Head of caudate nucleus (tissue), 42 donors: ENCODE measurements at places on chromosomes 3 and 15.

DNA sequence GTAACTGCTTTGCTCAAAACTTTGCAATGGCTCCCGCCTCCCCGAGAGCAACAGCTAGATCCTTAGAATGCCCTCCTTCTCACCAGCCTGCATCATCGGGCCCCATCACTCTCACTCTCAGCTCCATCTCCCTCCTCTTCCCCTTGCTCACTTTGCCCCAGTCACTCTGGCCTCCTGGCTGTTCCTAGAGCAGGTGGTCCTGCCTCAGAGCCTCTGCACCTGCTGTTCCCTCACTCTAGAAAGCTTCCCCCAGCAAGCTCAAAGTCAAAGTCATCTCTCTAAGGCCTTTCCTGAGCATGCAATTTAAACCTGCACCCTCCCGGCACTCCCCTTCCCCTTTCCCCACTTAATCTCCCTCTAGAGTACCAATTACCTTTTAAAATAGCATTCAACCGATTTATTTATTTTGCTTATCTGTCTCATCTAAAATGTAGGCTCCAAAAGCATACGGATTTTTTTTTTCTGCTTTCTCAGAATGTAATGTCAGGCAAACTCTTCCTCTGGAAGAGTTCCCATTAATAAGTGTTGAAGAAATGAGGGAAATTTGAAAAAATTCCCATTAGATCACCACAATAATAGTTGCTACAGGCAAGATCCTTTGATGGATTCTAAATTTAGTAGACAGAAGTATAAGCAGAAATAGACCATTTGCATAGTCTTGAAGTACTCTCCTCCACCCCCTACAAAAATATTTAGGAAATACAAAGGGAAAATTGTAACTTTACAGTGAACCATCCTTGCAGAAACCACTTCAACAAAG, 15.9 kb upstream of the HES1 start:
- no peak for DNase-seq

DNA sequence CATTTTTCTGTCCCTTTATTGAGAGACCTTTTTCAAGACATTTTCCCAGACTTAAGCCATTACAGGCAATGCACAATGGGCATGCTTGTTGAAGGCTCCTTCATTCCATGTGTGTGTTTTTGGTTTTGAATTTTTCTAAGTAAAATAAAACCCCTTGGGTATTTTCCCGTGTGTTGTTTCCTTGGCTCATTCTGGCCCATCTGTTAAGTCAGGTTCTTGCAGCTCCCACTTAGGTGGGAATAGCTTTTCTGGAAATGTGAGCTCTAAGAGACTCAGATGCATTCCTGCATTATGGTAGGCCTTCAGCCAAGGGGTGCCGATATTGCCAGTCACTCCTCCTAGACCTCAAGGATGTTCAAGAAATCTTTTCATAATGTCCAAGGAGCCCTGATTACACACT, 314.9 kb downstream of the CACNA2D3 start:
- no peak for DNase-seq

- DNase-seq = no peak
These were observed 36.9 kb downstream of the THRB start for GRCh38 chr3:24457719-24458118.

GRCh38 chr3:165895919-165896318, 58.7 kb upstream of the BCHE start:
- no peak for DNase-seq

DNA sequence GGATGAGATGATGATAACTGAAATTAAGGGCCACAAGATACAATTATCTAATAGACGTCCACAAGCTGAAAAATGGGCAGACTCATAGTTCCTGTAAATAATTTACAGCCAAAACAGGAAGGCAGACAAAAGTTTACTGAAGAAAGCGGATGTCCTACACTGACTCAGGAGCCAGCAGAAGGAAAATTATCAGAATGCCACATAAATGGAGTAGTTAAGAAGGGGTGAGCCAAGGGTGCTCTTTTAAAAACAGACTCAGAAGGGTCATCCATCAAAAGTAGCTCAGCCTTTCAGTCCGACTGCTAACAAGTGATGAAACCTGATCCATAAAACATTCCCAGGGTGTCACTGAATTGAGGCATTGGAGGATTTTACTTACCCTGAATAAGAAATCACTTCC, 39.8 kb downstream of the TUSC7 start:
- no peak for DNase-seq

DNA sequence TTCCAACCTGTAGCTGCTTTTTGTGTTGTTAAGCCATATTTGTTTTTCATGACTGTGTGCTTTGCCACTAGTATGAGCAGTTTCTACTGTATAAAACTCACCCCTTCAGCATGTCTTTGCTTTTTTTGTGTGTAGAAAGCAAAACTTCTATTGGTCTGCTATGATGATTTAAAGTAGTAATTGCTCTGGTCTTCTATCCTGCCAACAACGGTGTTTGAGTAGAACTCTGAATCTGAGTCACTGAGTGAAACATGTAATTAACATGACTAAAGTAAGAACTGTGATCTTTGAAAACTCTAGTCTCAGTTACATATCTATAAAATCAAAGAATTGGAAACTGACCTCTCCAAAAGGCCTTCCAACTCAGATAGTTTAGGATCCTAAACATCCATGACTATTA, 133.6 kb downstream of the TPRG1 start:
- DNase-seq = no peak

DNA sequence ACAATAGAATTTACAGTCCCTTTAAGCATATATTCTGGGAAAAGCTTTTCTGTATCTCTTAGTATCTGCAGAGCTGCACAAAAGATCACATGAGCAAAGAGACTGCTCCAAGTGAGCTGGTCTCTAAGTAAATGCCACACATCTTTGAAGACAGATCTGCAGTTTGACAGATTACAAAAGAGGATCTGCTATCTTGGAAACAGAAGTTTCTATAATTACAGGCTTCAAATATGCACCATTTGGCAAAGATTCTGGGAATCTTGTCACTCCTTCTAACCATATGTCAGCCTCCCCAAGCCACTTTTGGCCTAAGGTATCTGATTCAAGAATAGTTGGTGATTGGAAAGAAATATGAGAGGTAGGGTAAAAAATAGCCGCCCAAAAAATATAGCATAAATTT, 9.6 kb upstream of the CFAP44 start:
- no peak for DNase-seq

- no peak for DNase-seq
These were observed 87.0 kb downstream of the GMPS start for GRCh38 chr3:155957412-155957880.

GRCh38 chr3:67521053-67521646, 133.3 kb downstream of the SUCLG2 start:
- DNase-seq = no peak

- DNase-seq = peak; percentile 41
These were observed 16.0 kb downstream of the LPP start for GRCh38 chr3:188169830-188170455.

- DNase-seq = no peak
These were observed 91.4 kb downstream of the FBN1 start for GRCh38 chr15:48554112-48554511.

DNA sequence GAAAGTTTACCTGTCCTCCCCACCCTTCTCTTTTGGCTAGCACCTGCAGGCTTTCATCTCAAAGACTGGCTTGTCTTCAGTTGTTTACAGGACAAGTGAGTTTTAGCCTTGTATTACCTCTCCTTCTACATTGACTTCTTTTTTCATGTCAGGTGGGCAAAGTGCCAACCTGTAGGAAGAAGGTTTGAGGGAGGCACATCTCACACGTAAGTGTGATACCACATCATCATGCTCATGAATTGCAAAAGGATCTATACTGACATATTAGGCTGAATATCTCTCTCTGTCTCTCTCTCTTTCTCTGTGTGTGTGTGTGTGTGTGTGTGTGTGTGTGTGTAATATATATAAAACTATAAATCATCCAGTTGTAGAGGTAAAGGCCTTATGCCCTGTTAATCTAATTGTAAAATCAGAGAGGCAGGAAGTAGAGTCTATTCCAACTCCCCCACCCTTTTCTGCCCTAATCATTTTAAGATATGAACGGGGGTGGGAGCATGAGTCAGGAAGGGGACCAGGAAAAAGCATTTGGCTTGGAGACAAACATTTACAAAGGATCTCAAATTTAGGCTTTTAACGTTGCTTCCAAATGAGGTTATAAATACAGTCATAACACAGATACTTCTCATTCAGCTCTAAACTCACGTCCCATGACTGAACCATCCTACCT, 107.0 kb upstream of the PFN2 start:
- DNase-seq = no peak

DNA sequence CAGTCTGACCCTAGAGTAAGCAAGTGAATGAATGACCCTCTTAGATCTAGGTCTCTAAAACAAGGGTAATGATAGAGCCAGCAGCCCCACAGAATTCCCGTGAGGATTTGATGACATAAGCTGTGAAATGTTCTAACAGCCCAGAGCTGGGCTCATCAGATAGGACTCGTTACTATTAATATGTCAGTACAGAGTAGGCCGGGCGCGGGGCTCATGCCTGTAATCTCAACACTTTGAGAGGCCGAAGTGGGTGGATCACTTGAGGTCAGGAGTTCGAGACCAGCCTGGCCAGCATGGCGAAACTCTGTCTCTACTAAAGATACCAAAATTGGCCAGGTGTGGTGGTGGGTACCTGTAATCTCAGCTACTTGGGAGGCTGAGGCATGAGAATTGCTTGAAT, 190.3 kb downstream of the FEZF2 start:
- no peak for DNase-seq

DNA sequence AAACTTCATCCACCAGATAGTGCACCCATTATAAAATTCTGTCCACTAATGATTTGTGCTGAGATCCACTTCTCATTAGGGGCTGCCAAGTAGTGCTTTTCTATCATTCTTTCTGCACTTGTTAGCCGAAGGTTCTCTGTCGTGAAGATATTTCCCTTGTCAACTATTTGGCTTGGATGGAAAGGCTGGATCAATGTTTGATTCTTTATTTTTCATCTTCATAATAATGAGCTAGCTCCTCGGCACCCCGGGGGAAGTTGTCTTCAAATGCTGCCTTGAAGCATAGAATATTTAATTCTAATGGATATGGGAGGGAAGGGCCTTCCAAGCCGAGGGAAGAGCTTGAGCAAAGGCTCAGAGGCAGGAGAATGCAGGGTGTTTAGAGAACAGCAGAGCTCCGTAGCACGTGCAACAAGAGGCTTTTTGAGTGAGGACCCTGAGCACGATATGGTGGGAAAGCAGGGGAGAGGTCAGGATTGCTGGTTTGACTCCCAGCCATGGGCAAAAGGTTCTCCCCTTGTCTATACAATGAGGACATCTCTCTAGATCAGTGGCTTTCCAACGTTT, 16.3 kb upstream of the MUC20 start:
- DNase-seq = no peak

DNA sequence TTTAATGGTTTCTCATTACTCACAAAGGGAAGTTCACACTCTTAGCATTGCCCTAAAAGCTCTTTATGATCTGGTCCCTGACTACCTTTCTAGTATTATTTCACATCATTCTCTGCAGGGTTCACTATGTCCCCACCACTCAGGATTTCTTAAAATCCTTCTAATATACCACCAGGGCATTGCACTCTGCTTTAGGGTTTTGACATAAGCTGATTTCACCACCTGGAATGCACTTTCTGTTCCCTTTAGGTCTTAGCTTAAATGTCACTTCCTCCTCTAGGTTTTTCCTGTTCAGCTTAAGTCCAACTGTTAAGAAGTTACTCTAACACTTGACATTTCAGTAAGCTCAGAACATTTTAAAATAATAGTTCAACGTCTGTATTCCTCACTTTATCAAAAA, 81.7 kb downstream of the HCN4 start:
- no peak for DNase-seq

DNA sequence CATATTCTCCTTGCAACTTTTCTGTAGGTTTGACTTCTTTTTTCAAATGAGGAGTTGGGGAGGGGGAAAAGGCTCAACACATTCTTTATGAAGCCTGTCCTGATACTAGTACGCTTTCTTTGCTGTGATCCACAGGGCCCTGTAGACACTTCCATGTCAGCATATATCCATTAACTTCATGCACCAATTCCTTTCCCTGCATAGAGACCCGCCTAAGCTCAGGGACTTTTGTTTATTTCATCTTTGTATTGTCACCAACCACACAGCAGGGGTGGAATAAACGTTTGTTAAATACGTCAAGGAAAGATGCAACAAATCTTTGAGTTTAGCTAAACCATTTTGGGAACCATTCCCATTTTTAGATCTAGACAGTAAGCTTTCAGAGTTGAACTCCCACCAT, 43.0 kb upstream of the GK5 start:
- no peak for DNase-seq

DNA sequence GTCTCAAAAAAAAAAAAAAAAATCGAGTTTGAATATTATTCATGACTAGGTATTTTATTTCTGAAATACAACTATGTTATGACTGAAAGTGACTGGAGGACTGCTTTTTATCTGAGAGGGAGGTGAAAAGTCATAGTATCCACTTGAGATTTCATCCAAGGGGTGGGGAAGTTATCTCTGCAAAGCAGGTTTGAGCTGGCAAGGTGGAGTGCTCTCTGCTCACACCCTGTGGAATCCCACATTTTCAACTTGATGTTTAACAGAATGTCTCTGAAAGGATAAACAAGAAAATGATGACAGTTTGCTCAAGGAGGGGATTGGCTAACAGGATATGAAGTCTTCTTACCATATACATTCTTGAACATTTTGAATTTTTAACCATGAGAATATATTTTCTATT, 27.3 kb upstream of the SEC62 start:
- DNase-seq = no peak

- no peak for DNase-seq
These were observed 1238.9 kb upstream of the ALCAM start for GRCh38 chr3:104127830-104128229.

GRCh38 chr3:97882975-97883598, 61.3 kb downstream of the CRYBG3 start:
- DNase-seq = no peak

GRCh38 chr3:141895731-141896130, 19.3 kb downstream of the ATP1B3 start:
- no peak for DNase-seq

DNA sequence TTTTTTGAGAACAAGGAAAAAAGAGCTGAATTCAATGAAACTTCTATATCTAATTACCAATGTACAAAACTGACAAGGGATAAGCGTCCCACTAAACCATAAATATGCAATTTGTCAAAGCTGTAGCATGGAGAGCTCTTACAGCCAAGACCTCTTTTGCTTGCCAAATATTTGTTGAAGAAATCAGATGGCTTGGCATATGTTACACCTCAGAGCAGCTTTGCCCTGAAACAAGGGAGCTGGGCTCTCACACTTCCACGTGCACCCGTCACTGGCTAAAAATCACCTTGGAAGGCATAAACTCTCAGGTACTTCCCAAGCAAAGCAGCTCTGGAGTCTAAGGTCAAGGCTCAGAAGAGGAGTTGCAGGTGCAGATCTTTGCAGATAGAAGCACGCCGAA, 324.7 kb upstream of the SLCO3A1 start:
- DNase-seq = no peak

DNA sequence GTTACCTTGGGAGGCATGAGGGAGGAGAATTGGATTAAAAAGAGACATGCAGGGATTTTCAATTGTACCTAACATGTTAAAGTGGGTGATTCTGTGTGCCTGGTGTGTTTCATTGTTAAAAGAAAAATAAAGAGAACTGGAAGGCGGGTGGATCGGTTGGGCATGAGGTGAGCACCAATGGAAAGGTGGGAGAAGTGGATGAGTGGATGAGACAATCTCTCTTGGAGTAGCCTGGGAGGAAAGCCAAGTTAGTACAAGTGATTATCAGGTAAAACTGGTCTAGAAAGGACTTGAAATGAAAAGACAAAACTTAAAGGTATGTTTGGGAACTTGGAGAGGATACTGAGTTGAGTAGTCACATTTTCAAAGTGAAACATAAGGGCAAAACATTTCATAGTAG, 12.1 kb downstream of the VEPH1 start:
- DNase-seq = no peak

GRCh38 chr3:56919797-56920195, 118.0 kb upstream of the ARHGEF3 start:
- DNase-seq = no peak
